CD8-positive, alpha-beta memory T cell (primary cell): ENCODE measurements at places on chromosomes 3 and 15. TPM values are rescaled to one million over a fixed set of nuclear protein-coding genes. Genes with fewer than 3 reads are reported as not detected.

The COL6A5 gene
- not detected for total RNA-seq

- no peak overlapping the region for H3K27ac ChIP-seq
- H3K4me3 ChIP-seq: no peak overlapping the region
- no peaks in the 10 kb centered on the region for H3K4me1 ChIP-seq
- no peaks in the 10 kb centered on the region for H3K27me3 ChIP-seq
- H3K36me3 ChIP-seq: no peaks in the 10 kb centered on the region
Measured at GRCh38 chr3:127027811-127028548, 45.1 kb downstream of the PLXNA1 start.

The GOLGA8G gene
- total RNA-seq: not detected

GRCh38 chr3:36401056-36401455 lies 20.8 kb downstream of the STAC start:
- no peaks in the 10 kb centered on the region for H3K4me1 ChIP-seq
- H3K4me3 ChIP-seq: no peak overlapping the region
- no peak for DNase-seq
- no peak overlapping the region for H3K27ac ChIP-seq
- no peaks in the 10 kb centered on the region for H3K36me3 ChIP-seq

DNA sequence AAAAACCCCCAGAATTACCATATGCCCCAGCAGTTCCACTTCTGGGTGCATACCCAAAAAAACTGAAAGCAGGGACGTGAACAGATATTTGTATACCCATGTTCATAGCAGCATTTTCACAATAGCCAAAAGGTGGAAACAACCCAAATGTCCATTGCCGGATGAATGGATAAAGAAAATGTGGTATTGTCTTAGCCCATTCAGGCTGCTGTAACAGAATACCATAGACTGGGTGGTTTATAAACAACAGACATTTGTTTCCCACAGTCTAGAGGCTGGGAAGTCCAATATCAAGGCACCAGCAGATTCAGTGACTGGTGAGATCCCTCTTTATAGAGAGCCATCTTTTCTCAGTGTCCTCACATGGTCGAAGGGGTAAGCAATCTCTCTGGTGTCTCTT lies 182.1 kb upstream of the ANKRD28 start:
- no peaks in the 10 kb centered on the region for H3K4me1 ChIP-seq
- H3K27ac ChIP-seq: no peak overlapping the region
- no peak overlapping the region for H3K4me3 ChIP-seq
- no peak for DNase-seq
- H3K27me3 ChIP-seq: no peaks in the 10 kb centered on the region

GRCh38 chr3:66463054-66463631 lies 37.7 kb downstream of the LRIG1 start:
- no peaks in the 10 kb centered on the region for H3K27me3 ChIP-seq
- no peaks in the 10 kb centered on the region for H3K4me1 ChIP-seq
- H3K36me3 ChIP-seq: no peaks in the 10 kb centered on the region
- no peak overlapping the region for H3K4me3 ChIP-seq
- DNase-seq: no peak

DNA sequence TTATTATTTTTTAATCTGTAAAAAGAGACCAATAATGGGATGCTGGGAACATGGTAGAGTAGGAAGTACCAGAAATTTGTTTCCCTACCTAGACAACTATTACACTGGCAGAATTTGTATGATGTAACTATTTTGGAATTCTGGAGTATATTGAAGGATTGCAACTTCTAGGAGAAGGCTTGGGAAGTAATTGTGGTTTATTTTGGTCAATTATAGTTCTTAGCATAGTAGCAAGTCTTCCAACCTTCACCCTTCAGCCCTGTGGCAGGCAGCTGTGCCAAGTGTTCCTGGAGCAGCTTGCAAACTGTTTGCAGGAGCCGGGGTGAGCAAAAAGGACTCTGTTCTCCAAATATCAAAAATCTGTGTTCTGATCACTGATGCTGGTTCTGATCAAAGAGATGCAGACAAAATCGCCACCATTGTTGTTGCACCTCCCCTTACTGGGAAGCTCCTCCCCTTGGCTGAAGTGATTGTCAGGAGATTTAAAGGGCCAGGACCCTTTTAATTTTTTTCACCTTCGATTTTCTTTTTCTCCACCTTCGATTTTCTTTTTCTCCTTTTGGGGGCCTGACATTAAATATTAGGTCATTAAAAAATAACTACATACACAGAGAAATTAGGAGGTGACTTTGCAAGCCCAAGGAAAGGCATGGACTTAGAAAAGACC lies 363.3 kb downstream of the SLC9A9 start:
- H3K4me3 ChIP-seq: no peak overlapping the region
- H3K36me3 ChIP-seq: no peaks in the 10 kb centered on the region
- DNase-seq: no peak
- H3K27ac ChIP-seq: no peak overlapping the region
- H3K27me3 ChIP-seq: no peaks in the 10 kb centered on the region

The CGNL1 gene
- total RNA-seq: not detected

The GOLGA8T gene
- not detected for total RNA-seq

The SLC28A2 gene
- total RNA-seq: not detected

The TYRO3 gene
- total RNA-seq: 2.0 TPM

DNA sequence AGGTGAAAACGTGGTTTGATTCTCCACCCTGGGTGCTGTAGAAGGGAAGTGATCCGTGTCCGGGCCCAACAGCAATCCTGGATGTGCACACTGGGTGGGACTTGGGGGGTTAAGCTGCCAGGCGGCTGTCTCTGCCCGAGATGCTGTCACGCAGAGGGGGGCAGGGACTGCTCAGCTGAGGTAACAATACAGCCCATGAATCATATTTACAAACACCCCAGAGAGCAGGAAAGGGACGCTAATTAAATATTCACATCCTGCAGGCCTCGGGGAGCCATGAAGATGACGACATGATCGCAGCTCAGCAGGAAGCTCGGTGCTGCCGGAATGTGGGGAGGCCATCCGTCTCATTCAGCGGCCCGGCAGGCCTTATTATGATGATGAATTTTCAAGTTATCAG lies 17.9 kb upstream of the CRABP1 start:
- no peak overlapping the region for H3K4me3 ChIP-seq
- H3K27ac ChIP-seq: no peak overlapping the region
- H3K4me1 ChIP-seq: no peaks in the 10 kb centered on the region
- no peak for DNase-seq
- no peaks in the 10 kb centered on the region for H3K27me3 ChIP-seq

- no peaks in the 10 kb centered on the region for H3K27me3 ChIP-seq
- H3K4me3 ChIP-seq: no peak overlapping the region
- DNase-seq: no peak
- no peak overlapping the region for H3K27ac ChIP-seq
Measured at GRCh38 chr3:25576146-25576545, 88.6 kb downstream of the TOP2B start.

The VPS8 gene
- 22.3 TPM for total RNA-seq
